ENCODE measurements at places on chromosomes 13 and 19. TPM values are rescaled to one million over a fixed set of nuclear protein-coding genes. Genes with fewer than 3 reads are reported as not detected.

Gene NLRP5
- total RNA-seq: not detected

Gene HMGB1
- total RNA-seq: 712 TPM

Gene CDX2
- total RNA-seq: not detected

Gene NOVA2
- 14.9 TPM for total RNA-seq

- DNase-seq: no peak
Measured at GRCh38 chr19:12695997-12696365, 450 bp downstream of the FBXW9 start.

GRCh38 chr13:48626726-48627451, 26.8 kb upstream of the CYSLTR2 start:
- no peak for DNase-seq

GRCh38 chr19:1671716-1672037, 19.3 kb upstream of the TCF3 start:
- no peak for DNase-seq

GRCh38 chr19:11044431-11044830, 44.8 kb upstream of the LDLR start:
- no peak for DNase-seq

DNA sequence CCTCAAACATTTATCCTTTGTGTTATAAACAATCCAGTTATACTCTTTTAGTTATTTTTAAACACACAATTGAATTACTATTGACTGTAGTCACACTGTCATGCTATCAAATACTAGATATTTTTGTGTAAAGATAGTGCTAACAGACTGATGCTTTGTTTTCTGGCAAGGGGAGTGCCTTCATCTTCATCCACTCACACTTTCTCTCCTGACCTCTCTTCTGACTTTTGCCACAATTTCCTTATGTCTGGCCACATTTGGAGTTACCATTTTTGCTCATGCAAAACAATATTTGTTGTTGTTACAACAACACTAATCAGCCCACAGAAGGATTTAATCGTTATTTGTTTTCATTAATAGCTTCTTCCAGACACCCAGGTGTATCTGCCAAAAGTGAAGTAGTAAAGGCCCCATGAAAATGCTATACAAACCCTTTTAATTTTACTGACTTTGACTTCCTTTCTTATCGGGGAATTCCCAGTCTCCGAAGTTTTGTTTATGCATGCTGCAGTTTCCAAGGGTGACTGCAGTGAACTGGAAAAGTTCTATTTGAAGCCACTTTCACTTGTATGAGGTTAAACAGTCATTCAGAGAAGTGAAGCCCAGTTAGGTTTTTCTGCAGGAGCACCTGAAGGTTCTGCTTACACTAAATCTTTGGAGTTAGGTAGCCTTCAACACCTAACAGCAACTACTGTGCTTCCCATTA, 66.1 kb upstream of the FRY start:
- no peak for DNase-seq

GRCh38 chr13:44219577-44220548, 153.8 kb upstream of the SERP2 start:
- no peak for DNase-seq

DNA sequence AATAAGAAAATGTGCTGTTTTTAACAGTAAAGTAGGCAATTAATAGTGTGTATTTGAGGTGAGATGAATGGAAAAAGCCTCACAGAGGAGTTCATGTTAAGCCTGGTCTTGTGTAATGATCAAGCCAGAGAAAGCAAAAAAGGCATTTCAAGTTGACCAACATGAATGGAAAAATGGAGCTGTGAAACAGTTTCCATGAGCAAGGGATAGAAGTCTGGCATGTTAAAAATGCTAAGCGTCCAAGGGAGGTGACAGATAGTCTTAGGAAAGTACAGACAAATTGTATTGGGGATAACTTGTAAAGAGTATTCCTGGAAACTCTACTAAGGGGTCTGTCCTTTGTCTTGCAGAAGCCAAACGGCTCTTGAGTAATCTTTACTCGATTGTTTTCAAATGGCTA, 506.8 kb upstream of the ATXN8OS start:
- no peak for DNase-seq

DNA sequence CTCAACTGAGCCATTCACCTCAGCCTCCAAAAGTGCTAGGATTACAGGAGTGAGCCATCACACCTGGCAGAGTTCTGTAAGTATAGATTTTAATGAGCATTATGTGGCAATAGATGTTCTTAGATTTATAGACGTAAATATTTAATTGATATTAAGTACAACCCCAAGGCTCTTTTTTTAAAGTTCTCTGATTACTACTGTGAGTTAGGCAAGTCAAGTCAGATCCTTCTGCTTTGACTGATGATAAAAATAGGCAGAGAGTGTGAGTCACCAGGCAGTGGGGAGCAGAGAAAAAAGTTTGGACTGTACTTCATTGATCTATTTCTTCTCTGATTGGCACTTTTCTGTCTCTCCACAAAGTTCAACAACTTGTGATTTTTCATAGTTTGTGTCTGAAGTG, 1379.9 kb downstream of the UQCRFS1 start:
- DNase-seq: no peak

DNA sequence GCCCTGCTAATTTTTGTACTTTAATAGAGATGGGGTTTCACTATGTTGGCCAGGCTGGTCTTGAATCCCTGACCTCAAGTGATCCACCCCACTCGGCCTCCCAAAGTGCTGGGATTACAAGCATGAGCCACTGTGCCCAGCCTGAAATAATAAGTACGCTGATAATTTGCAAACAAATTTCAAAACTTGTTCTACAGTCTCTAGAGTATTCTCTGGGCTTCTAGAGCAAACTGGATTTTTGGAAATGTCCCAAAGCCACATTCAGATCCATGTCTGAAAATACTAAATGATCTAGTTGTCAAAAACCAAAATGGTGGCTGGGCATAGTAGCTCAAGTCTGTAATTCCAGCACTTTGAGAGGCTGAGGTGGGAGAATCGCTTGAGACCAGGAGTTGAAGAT, 39.9 kb upstream of the PSPC1 start:
- DNase-seq: no peak

GRCh38 chr13:78410164-78410563, 193.2 kb downstream of the POU4F1 start:
- DNase-seq: no peak

- DNase-seq: no peak
Measured at GRCh38 chr13:49985129-49985528, 11.7 kb upstream of the TRIM13 start.

GRCh38 chr13:51282322-51282721, 57.2 kb upstream of the SERPINE3 start:
- DNase-seq: no peak

DNA sequence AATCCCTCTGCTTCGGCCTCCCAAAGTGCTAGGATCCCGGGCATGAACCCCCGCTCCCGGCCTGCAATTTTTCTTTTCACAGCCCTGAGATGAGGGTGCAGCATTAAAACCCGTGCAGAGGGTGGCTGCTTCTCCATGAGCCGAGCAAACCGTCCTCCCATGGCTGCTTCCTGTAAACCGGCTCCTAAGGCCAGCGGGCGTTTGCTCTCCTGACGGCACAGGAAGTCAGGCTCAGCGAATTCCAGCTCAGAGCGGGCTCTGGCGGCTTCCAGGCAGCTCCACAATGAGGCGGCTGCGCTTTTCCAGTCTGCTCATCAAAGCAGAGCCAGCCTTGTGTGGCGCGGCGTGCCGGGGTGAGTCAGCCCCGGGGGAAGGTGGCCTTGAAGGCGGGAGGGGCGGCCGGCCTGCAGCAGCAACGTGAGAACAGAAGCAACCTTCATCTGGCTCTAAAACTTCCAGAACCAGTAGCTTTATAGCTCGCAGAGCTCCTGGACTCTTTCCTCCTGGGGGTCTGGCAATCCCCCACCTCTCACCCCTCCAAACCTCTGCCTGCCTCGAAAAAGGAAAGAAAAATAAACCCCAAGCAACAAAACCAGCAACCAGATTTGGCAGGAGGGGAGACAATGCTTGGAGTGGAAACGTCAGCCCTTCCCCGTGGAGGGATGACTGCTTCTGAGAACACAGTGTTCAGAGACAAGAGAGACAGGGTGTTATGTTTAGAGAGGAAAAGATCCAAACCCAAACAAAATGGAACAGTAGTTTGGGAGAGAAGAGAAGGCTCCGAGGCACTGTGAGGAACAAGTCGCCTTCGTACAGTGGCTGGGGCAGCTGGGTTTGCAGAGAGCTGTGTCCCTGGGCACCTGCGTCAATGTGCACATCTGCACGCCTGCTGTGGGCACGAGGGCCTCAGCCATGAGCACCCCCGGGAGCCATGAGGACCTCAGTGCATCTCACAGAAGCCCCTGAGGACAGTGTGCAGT, 67.8 kb downstream of the GADD45B start:
- peak; percentile 97 for DNase-seq

DNA sequence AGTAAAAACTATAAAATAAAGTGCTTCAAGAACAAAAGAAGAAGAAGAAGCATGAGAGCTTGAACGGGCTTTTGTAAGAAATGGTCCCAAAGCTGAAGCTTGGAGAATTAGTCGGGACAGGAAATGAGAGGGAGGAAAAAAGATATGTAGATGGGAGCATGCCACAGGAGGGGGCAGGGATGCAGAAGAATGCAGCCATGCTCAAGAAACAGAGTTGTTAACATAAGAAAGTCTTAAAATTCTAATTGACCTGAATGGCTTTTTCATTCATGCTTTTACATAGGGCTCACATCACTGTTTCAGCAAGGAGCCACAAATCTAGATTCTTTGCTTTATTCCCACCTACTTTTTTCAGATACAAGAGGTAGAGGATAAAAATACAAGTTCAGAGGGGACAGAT, 27.7 kb upstream of the NBEA start:
- DNase-seq: peak; percentile 93

DNA sequence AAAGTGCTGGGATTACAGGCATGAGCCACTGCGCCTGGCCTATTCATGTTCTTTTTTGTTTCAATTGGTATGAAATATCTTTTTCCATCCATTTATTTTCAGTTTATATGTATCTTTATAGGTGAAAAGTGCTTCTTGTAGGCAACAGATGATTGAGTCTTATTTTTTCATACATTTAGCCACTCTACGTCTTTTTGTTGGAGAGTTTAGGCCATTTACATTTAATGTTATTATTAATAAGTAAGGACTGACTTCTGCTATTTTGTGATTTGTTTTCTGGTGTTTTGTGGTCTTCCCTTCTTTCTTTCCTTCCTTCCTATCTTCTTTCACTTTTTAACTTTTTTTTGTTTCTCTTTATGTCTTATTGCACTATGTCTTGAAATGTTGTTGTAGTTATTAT, 16.7 kb upstream of the KBTBD7 start:
- DNase-seq: no peak

DNA sequence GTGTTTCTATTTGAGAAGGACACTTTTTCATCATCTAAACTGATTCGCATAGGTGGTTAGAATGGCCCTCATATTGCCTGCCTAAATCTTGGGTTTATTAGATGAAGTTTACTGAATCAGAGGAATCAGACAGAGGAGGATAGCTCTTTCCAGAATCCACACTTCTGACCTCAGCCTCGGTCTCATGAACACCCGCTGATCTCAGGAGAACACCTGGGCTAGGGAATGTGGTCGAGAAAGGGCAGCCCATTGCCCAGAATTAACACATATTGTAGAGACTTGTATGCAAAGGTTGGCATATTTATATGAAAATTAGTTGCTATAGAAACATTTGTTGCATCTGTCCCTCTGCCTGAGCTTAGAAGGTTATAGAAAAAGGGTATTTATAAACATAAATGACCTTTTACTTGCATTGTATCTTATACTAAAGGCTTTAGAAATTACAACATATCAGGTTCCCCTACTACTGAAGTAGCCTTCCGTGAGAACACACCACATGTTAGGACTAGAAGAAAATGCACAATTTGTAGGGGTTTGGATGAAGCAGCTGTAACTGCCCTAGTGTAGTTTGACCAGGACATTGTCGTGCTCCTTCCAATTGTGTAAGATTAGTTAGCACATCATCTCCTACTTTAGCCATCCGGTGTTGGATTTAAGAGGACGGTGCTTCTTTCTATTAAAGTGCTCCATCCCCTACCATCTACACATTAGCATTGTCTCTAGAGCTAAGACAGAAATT, 103.8 kb downstream of the TNFRSF19 start:
- no peak for DNase-seq

DNA sequence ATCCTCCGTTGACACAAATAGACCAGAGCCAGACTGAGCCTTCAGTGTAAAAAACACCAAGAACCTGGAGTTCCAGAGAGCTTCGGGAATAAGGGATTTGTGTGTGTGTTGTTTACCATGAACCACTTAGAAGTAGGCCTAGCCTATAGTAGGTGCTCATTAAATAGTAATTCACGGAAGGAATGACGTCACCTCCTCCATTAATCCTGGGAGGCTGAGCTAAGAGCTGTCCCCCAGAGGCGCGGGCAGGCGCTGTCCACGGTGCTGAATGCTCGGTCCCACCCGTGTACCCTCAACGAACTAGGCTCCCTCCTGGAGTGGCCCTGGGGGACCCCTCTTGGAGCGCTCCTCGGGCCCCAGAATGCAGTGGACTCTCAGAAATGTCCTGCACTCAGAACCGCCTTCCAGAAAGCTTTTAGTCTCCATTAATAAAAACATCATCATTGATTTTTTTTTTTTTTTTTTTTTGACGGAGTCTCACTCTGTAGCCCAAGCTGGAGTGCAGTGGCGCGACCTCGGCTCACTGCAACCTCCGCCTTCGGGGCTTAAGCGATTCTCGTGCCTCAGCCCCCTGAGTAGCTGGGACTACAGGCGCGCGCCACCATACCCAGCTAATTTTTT, 6.5 kb downstream of the UNC13A start:
- DNase-seq: peak; percentile 85

Measured in GM23338 (cell line).